ENCODE measurements at places on chromosomes 11 and 22.

DNA sequence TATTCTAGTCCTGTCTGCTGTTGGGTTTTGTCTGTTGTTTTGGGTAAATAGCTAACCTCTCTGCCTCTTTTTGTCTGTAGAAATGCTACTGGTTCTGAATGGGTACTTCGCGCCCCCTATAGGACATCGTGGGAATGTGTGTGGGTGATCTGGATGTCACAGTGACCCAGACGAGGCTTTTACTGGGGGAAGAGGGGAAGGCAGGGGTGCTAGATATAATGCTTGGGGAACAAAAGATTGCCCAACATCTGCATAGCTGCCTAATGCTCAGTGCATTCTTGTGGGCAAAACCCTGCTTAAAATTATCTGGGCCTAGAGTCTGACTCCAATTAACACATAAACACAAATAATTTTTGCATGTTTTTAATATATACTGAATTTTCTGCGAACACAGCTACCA lies 57.7 kb downstream of the BMAL1 start:
- no peak for DNase-seq

DNA sequence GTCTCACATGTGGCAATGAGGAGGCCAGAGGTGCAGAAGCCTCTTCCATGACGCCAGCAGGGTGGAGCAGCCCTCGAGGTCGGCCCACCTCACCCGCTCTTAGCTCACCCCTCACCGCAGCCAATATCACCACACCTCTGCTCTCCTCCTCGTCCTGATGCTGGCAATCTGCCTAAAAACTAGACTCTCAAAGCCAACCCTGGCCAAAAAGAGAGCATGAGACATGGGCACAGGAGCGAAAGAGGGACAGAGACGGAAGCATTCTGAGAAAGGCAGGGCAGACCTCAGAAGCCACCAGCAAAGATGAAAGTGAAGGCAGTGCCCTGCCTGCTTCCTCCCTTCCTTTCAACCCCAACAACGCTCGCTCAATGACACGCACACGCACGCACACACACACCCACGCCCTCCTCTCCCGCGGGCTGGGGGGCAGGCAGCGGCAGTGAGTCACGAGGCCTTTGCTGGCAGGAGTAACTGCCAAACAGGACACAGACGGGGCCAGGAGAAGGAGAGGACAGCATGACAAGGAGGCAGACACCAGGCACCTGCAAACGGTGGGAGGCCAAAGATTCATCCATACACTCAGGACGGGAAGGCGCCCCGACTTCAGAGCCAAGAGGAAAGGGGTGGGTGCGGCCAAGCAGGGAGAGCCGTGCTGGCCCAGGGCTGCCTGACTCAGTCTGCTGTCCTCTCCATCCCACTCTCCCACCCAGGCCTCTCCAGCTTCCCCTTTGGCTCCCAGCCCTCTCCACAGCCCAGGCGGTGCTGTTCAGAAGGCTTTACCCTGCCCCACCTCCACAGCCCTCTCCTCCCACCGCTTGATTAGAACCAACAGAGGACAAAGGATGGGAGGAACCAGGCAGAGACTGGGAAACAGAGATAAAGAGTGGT lies 11.4 kb downstream of the IGSF9B start:
- no peak for DNase-seq

GRCh38 chr11:2934021-2934550 lies 4.9 kb upstream of the PHLDA2 start:
- DNase-seq: no peak

- no peak for DNase-seq
Observed at GRCh38 chr22:46742576-46743221, 4.6 kb upstream of the CERK start.

Data from NCI-H1048 (cell line).